ENCODE measurements at places on chromosomes 13 and 19.
A peak's percentile ranks its signal among the peaks of the same experiment; 100 is the strongest.

DNA sequence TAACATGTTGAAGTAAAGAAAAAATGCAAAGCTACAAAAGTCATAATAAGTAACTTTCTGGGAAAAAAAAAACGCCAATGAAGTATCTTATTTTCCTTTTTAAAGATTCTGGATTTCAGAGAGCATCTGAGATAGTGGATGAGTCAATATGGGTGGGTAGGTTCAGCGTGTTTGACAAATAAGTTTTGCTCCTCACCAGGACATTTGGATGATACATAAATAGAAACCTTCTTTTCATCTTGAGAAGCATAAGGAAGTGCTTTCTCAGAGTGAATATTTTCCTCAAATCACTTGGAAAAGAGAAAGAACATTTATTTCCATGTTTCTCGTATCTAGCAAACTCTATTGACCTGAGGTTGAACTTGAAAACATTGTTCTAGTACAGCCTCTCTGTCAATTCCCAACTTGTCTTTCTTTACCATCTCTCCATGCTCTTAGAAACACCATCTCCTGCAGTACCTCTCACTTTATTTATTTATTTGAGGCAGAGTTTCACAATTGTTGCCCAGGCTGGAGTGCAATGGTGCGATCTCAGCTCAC is 463.2 kb downstream of the KLF5 start:
- no peak for DNase-seq

GRCh38 chr19:11041966-11042627 is 47.2 kb upstream of the LDLR start:
- no peak for DNase-seq

DNA sequence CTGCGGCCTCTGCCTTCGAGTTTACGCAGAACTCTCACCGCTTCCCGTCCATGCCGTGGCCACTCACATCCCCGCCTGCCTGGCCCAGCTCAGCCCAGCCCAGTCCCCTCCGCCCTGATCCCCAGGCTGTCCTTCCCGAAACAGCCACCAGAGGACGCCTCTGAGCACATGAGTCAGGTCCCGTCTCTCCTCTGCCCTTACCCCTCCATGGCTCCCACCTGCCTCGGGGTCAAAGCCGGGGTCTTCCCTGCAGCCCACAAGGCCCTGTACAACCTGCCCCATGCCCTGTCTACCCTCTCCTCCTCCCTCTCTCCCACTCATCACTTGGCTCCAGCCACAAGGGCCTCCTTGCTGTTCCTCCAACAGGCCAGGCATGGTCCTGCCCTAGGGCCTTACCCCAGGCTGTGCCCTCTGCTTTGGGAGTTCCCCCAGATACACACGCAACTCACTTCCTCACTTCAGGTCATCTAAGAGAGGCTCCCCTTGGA is 8.1 kb upstream of the SEMA6B start:
- peak; percentile 29 for DNase-seq

- no peak for DNase-seq
Measured at GRCh38 chr19:9054765-9055164, 32.1 kb upstream of the OR1M1 start.

GRCh38 chr13:111895896-111896821 is 170.8 kb upstream of the SOX1 start:
- DNase-seq, result no peak

DNA sequence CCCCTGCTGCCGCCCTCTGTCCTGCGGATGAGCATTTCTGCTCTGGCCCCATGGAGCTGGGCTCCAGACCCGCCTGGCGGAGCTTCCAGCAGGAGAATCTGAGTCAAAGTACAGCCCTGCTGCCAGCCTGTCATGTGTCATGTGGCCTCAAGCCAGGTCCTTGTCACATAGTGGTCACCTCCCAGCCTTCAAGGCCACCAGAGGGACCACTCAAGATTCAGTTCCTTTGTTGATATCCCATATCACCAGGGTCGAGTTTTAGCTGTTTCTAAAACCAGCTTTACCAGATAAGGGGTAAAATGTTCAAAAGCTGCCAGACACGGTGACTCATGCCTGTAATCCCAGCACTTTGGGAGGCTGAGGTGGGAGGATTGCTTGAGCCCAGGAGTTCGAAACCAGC is 13.4 kb downstream of the THOP1 start:
- DNase-seq, result no peak

DNA sequence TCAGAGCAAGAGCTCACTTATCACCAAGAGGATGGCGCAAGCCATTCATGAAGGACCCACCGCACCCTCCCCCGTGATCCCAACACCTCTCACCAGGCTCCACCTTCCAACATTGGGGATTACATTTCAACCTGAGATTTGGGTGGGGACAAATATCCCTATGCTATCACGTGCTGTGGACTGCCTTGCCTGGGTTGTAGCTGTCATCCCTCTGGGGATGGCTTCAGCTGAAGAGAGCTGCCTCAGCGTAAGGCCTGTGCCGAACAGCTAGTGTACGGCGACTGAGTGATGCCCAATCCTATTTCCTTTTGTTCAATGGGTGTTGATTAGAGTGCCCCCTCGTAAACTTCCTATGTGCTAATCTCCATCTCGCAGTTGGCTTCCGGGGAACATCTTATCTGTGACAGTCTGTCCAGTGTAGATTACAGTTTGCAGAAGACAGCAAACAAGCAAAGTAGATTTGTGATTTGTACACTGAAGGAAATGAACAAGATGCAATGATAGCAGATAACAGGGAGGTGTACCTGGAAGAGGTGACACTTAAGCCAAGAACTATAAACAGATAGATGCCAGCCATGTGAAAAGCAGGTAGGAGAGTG is 11.8 kb upstream of the RCBTB1 start:
- DNase-seq, result no peak

DNA sequence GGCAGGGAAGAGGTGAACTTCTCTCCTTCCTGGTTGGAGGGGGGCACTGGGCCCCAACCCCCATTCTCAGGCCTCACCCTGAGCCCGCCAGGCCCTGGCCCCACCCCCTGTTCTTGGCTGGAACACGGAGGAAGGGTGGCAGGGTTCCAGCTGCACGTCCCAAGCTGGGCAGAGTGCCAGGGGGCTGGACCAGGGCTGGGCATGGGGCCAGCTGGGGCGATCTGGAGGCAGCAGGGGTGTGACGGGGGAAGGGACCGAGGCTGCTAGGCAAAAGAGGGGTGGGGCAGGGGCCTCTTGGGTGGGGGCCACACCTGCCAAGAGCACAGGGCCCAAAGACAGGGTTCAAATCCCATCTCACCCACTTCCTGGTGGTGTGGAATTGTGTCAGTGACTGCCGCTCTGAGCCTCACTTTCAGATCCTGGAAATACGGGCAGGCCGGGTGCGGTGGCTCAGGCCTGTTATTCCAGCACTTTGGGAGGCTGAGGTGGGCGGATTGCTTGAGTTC is 2.2 kb downstream of the HIF3A start:
- no peak for DNase-seq

DNA sequence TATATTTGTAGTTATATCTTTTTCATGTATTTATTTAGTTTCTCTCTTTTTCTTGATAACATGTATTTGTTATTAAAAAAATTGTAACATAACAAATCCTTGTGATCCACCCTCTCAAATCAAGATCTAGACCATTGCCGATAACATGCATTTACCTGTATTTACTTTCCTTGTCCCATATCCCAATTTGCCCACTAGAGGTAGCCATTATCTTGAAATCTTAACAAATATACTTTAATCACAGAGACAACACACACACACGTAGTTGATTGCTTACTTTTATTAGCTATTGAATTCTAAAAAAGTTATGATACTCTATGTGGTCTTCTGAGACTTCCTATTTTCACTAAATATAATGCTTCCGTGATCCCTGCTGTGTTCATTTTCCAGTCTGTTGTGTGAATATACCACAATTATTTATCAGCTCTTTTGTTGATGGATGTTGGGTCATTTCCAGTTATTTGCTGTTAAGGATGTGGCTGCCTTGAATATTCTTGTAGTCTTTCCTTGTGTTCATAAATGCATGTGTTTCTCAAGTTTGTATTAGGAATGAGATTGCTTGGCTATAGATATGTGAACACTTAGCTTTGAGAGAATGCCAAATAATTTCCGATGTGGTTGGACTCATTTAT is 31.3 kb upstream of the ZMYM2 start:
- no peak for DNase-seq

DNA sequence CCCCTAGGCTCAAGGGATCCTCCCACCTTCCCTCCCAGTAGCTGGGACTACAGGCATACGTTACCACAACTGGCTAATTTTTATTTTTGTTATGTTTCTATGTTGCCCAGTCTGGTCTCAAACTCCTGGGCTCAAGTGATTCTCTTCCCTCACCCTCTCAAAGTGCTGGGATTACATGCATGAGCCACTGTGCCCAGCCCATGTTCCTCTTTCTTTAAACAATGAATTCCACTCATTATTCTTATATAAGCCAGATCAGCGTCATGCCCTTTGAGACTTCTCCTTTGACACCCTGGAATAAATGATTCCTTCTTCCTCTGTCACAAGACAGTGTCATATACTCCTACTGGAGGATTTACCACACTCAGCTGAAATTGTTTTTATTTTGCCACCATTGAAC is 519.9 kb upstream of the SPRY2 start:
- no peak for DNase-seq

GRCh38 chr19:13095393-13095784 is 7.3 kb downstream of the LYL1 start:
- no peak for DNase-seq

DNA sequence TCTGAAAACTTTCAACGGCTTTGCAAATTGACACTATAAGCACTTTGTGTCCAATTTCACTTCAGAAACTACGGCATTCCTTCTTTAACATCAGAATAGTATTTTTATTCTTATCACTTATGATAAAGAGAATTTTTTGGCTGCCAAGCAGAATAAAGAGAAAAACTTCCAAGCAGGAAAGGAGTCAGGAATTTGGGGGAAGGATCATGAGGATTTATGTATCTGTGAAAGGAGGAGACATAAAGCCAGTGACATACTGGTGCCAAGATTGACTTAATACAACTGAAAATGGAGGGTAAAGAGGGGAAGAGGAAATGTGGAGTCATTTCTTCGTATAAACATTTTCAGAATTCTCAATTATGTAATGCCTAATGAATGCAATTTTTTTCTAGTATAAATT is 94.7 kb downstream of the RBM26 start:
- DNase-seq, result no peak

- no peak for DNase-seq
Measured at GRCh38 chr19:18489627-18490184, 32.2 kb downstream of the ELL start.

GRCh38 chr19:34662919-34663318 is 14.0 kb downstream of the SCGB2B2 start:
- DNase-seq, result peak; percentile 15

DNA sequence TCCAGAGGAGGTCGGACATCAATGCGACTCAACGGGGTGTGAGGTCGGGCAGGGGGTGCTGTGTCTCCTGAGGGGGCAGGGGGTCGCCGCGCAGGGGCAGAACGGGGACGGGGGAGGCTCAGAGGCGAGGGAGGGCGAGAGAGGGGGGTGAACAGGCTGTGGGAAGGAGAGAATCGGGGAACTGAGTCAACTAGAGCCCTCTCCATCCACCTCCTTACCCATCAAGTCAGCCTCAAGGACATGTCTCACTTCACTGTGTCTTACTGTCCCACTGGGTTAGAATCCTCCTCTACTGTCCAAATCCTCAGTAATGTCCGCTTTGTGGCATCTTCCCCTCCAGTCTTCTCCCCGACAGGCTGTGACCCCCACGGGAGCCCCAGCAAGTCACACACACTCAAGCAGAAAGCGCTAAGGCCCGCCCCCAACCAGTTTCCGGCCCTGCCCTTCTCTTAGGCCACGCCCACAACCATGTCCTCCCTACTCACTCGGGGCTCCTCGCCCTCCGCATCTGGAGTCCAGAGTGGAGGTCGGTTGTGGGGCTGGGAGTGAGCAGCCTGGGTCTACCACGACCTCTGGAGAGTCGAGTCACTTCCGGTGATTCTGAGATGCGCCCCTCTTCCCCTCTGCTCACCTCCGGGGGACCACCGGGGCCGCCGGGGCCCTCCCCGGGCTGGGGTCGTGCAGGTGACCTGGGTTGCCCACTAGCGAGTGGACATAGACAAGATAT is 9.3 kb downstream of the PLEKHA4 start:
- DNase-seq, result no peak

- DNase-seq, result no peak
Measured at GRCh38 chr13:80901111-80901510, 560.2 kb upstream of the SPRY2 start.

GRCh38 chr19:30168760-30169159 is 203.4 kb upstream of the ZNF536 start:
- DNase-seq, result no peak

DNA sequence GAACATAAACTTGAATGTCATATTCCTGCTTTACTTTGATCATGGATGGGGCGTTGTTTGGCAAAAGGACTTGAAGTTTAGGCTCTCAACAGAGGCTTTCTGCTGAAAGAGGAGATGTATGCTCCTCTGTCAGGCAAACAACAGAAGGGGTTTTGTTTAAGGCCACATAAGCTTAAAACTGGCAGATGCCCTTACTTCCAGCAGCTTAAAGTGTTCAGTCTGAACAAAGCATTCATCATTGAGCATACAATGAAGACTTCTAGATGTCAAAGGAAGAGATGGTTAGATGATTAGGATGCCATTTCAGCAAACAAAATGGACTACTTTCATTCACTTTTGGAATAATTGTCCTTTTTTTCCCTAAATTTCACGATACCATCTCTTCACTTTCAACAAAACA is 484.5 kb downstream of the SLITRK6 start:
- DNase-seq, result no peak

GRCh38 chr19:44755219-44755618 is 6.7 kb downstream of the BCL3 start:
- DNase-seq, result no peak

- no peak for DNase-seq
Measured at GRCh38 chr19:50723069-50723468, at the start of gene CLEC11A. Gene CLEC11A (plus strand): TSS chr19:50723364. CDS start chr19:50723526, 162 bp downstream.

- no peak for DNase-seq
Measured at GRCh38 chr13:35797991-35798390, 321.5 kb upstream of the MAB21L1 start.

DNA sequence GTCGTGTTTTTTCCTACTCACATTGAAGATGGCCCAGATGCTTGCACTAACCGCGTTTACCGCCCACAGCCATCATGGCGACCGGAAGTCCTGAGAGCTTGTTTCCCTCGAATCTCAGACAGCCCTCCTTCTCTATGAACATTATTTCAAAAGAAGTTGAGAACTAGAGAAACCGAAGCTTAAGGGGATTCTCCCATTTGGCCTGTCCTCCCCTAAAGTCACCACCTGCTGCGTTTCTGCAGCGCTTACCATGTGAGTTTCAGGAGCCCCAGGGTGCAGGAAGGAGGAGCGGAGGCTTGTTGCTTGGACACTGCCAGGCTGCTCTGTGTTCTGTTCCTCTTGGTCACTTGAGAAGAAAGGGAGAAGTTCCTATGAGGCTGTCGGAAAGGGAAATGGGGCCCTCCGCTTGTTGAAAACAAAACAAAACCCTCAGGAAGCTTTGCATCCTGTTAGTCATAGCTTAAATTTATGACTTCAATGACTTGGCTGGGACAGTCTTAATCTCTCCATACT is 6.2 kb downstream of the CARD8 start:
- DNase-seq, result peak; percentile 60

GRCh38 chr19:5664515-5664914 is 15.8 kb downstream of the MICOS13 start:
- no peak for DNase-seq

DNA sequence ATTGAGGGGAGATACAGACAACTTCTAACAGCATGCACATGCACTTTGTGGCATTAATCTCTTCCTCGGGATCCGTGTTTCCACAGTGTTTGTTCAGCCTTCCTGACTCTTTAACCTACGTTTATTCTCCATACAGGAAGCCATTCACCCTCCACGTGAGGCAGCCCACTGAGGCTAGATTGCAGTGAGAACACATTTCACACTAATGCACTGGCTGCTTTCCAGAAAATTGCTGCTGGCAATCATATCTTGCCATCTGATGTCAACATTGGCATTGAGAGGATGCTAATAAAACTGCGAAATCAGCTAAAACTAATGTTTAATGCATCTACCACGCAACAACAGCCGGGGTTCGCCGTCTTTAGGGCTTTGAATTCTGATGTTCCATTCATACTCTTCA is 30.0 kb downstream of the DCLK1 start:
- no peak for DNase-seq
